ENCODE measurements at places on chromosomes 13 and 19.
A peak's percentile ranks its signal among the peaks of the same experiment; 100 is the strongest.

GRCh38 chr13:100674572-100674871, at the start of gene TMTC4:
Gene TMTC4 (minus strand): TSS chr13:100674795. CDS start chr13:100670362, 4,433 bp downstream.
- DNase-seq: no peak

- no peak for DNase-seq
Observed at GRCh38 chr19:40460185-40460584, 5.4 kb downstream of the BLVRB start.

DNA sequence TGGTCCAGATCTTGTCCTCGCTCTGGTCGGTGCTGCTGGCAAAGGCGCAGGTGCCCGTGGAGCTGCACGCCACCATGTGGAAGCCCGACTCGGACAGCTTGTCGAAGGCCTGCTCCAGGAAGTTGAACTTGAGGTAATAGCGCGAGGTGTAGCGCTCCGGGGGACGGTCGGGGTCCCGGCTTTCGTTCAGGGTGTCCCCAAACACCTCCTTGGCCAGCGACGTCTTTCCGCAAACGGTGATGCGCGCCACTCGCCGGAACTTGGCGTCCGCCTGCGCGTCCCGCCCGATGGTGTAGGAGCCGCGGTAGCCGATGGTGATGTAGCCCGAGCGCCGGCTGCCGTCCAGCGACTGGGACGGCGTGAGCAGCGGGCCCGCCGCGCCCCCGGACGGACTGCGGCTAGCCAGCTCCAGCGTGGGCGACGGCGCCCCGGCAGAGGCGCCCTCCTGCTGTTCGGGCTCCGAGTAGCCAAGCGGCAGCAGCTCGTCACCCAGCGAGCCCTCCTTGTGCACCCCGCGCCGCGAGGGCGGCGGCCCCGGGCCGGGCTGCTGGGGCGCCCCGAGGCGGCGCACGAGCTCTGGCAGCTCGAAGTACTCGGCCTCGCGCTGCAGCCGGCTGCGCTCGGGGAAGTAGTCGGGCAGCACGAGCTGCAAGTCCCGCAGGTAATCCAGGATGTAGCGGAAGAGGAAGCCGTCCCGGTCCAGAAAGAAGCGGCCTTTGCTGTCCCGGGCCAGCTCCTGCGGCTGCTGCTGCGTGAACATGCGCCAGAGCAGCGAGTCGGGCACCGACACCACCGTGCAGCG, 801 bp downstream of the KCTD12 start:
- DNase-seq: peak; percentile 81

DNA sequence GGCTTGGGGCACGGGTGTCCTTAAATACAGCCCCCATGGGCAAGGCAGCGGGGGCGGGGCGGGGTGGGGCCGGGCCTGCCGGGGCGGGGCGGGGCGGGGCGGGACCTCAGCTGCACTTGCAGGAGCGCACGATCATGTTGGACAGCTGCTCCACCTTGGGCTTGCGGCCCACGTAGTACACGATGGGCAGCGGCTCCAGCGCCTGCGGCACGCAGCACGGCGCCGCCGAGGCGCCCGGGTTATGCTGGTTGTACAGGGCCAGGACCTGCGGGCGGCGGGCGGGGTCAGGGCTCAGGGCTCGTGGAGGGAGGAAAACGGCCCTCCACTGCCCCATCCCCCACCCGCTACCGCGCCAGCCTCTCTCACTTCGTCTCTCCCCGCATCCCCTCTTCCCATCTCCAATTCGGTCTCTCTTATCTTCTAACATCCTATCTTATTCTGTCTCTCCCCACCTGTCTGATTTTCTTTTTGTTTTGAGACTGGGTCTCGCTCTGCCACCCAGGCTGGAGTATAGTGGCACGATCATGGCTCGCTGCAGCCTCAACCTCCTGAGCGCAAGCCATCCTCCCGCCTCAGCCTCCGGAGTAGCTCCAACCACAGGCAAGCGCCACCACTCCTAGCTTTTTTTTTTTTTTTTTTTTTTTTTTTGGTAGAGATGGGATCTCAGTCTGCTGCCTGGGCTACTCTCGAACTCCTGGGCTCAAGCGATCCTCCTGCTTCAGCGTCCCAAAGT, 21.1 kb downstream of the CCDC97 start:
- DNase-seq: no peak

- DNase-seq: no peak
Observed at GRCh38 chr19:7337380-7338194, 11.2 kb upstream of the ARHGEF18 start.

DNA sequence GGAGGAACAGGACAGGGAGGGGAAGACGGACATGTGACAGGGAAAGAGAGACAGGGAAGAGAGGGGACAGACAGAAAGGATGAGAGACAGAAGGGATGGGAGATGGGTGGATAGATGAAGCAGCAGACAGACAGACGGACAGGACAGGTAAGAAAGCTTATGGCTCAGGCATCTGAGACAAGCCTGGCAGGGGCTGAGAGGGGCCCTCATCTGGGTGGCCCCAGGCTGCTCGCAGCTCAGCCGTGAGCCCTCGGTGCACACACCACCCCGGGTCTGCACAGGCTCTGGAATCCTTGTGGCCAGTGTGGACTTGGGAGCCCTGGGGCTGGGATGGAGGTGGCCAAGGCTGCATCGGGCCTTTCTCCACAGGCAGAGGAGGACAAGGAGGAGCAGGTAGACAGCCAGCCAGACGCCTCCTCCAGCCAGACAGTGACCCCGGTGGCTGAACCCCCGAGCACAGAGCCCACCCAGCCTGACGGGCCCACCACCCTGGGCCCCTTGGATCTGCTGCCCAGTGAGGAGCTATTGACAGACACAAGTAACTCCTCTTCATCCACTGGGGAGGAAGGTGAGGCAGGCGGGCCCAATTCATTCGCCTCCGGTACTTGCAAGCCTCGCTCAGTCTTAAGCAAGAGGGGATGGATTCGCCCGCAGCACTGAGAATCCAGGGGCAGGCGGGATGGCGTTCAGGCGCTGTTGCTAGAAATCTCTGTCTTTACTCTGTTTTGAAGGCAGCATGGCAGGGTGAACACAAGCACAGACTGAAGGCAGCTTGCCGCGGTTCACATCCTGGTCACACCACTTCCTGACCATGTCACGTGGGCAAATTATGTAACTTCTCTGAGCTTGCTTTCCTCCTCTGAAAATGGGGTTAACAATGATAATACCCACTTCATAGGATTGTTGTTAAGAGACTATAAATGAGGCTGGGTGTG, 14.0 kb downstream of the GRAMD1A start:
- DNase-seq: no peak

DNA sequence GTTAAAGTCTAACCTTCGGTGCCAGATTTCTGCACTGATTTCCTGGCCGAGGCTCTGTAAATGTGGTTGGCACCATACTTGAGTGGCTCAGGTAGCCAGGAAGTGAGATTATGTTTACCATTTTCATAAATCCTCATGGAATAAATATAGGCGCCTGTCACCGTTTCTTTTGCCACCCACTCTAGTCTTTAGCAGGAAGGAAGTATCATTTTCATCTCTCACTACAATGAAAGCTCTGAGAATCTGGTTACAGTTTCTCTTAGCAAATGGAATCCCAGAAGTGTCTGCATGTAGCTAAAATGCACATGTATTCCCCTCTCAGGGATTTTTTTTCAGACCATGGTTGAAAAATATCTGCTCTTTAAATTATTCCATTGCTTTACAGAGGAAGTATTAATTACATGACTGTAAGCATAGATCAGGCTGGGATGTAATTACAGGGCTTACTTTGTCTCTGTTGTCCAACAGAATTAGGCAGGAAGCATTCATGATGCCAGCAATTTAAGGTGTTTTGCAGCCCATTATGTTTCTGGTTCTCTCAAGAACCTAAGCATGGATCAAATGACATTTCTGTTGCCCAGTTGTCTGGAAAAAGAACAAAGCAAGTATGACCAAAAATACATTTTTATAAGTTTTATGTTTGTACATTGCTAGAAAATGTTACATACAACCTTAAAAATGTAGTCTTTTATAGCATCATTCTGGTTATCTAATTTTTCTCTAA, 221.7 kb upstream of the SPRY2 start:
- no peak for DNase-seq

DNA sequence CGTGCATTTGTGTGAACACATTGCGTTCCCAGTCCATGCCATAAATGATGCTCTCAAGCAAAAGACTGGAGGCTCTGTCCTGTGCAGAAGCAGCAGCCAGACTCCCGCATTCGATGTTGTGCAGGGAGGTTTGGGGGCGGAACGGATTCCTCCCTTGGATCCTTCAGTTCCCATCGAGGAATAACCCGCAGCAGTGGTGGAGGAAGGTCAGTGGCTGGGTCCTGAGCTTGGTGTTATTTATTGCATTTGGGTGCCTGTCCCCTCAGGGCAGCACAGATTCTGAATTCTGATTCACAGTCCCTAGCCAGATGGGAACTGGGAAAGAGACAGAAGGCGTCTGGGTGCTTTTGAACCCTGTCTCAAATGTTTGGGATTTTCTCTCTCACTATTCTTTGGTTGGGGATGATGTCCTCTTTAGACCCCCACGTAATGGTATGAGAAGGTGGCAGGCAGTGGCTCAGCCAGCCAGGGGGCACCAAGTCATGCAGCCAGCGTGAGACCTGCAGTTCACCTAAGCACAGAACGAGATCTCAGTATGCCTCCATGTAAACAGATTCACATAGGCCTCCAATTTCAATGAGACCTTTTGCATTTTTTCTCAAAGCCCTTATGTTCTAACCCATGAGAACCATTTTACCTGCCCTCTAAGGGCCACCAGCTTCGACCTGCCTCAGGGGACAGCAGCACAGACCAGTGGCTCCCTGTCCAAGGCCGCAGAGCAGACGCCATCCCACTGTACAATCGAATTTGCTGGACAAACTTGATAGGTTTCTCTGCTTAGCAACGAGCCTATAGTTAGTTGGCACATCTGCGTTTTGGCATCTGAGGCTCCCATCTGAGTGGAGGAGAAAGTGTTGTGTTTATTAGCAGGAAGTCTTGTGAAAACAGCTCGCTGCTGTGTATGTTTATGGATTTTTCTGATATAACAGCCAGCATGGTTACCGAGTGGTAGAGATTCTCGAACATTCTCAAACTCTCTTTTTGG, 17.8 kb downstream of the KCTD15 start:
- no peak for DNase-seq

- DNase-seq: no peak
Observed at GRCh38 chr19:48355365-48355954, 8.3 kb downstream of the TMEM143 start.

Measured in fibroblast of gingiva (primary cell).